ENCODE measurements at places on chromosomes 3 and 15.

GRCh38 chr3:188683032-188683521 is 488.7 kb upstream of the TPRG1 start:
- DNase-seq, result no peak

DNA sequence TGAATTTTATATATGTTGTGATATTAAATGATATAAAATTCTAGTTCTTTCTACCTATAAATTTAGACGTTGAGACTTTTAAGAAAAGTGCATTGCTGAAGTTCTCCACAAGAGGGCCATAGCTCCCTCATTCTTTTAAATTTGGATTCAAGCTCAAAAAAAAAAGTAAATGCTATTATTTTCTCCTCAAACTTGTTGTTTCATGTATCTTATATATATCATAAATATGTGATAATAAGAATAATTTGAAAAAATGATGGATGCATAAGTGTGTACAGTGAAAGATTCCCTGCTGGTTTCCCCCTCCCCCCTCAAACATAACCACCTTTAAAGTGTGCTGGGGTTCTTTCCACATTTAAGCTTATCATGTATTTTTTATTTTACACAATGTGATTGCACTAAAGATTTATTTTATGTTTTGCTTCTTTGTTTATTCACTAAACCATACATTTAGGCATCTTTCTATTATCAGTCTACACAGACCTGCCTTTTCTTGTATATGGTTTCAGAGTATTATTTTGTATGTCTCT is 769.4 kb upstream of the GOLIM4 start:
- DNase-seq, result no peak

DNA sequence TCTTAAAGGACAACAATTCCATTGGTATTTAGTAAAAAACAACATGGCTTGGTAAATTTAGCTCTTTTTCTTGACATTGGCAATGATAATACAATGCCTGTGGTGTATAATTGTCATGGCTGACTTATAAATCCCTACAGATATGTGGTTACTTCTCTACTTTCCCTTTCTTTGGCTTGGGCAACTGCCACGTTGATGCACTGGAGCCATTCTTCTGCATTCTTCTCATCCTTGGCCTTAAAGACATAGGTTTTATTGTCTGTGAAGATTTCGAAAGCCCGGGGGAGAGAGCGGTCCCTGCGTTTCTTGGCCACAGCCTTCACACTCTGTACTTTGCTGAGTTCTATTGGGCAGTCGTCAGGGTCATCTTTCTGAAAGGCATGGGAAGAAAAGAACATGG is 101.1 kb upstream of the CCNL1 start:
- DNase-seq, result no peak

DNA sequence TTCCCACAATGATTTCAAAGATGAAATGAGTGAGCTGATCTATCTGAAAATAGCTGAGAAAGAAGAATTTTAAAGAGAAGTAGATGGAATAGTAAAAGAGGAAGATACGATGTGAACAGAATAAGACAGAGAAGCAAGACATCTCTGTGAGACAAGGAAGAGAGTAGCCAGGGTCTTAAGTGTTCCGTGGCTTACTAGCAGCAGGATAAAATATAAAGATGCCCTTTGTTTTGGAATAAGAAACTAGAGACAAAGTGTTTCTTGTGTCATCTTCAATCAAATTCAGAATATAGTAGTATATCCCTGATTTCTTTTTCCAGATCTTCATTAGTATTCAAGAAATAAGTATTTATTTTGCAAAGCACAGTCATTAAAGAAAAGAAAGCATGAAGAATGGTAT is 281.0 kb upstream of the NECTIN3 start:
- DNase-seq, result no peak

DNA sequence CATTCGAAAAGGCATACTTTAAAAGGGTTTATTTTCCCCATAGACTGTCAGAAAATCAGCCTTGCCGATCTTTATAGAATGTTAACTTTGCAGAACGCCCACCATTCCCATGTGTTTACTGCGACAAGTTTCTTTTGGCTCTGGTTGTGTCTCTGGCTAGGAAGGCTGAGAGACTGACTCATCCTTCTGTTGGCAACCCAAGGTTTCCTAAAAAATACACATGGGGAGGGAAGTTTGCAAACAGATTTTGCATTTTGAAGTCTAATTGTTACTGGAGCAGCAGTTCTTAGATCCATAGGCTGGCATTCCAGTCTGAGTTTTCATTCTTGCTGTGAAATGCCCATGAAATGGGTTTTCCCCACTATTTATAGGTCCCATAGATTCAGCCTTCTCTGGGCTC is 37.9 kb upstream of the MINAR1 start:
- DNase-seq, result no peak

GRCh38 chr3:169634618-169635236 is 28.8 kb downstream of the MECOM start:
- DNase-seq, result no peak

GRCh38 chr3:12107071-12107713 is 51.5 kb downstream of the TIMP4 start:
- no peak for DNase-seq

DNA sequence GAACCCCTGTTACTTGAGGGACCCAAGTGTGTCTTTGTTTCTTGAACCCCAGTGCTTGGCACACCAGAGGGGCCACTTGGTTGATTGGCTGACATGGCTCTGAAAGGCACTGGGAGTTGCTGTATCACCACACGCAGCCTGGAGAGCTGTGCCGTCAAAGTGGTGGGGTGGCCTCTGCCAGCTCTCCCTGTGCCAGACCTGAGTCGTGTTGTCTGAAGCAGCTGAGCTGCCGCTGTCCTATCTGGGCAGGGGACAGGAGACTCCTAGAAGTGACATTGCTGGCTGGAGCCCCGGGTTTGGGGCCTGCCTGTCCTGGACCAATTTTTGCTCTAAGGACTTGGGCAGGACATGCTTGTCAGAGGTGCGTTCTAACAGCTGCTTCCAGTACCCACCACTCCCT is 5.5 kb upstream of the SNX22 start:
- no peak for DNase-seq

DNA sequence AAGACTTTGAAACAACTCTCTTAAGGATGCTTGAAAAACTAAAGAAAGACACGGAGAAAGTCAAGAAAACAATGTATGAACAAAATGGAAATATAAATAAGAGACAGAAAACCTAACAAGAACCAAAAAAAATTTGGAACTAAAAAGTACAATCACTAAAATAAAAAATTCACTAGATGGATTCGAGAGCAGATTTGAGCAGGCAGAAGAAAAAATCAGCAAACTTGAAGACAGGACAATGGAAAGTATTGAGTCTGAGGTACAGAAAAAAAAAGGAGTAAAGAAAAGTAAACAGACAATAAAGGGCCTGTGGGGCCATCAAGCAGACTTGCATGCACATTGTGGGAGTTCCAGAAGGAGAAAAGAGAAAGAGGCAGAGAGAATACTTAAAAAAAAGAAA is 13.4 kb upstream of the CDAN1 start:
- DNase-seq, result no peak

GRCh38 chr3:36172699-36173098 is 207.6 kb upstream of the STAC start:
- no peak for DNase-seq

DNA sequence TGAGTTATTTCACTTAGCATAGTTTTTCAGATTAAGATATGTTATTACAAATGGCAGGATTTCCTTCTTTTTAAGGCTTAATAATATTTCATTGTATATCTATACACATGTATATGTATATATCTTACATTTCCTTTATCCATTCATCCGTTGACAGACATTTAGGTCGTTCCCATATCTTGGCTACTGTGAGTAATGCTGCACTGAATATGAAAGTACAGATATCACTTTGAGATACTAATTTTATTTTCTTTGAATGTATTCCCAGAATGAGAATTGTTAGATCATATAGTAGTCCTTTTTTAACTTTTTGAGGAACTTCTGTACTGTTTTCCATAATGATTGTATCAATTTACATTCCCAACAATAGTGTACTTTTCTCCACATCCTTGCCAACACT is 270.4 kb downstream of the NAALADL2 start:
- no peak for DNase-seq

- no peak for DNase-seq
Observed at GRCh38 chr15:99326235-99326634, 75.0 kb downstream of the LRRC28 start.

DNA sequence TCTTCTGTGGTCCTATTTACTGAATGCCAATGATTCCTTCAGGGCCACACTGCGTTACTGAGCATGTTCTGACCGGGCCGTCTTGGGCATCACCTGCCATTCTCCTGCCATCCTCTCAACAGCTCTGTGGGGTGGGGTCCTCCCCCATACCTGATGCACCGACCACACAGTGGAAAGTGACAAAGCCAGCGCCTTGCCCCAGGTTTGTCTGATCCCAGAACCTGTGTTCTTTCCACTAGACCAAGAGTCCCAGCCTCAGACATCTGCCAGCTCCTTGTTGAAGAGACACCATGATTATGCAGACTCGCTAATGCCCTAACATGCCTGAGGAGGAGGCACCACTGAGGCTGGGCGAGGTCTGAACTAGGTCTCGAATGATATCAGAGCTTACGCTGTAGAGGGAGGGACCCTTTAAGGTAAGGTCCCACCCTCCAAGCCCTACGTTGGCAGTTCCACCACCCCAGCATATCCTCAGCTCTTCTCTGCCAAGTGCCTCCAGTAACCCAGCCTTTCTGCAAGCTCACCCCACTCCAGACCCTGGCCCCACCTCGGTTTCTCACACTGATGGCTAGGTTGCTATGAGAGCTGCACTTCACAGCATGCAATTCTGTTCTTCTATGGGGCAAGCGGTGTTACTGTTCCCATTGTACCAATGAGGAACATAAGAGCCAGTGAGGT is 29.8 kb upstream of the PLXNA1 start:
- DNase-seq, result no peak

GRCh38 chr3:10653241-10653640 is 147.9 kb upstream of the ATP2B2 start:
- DNase-seq, result no peak

DNA sequence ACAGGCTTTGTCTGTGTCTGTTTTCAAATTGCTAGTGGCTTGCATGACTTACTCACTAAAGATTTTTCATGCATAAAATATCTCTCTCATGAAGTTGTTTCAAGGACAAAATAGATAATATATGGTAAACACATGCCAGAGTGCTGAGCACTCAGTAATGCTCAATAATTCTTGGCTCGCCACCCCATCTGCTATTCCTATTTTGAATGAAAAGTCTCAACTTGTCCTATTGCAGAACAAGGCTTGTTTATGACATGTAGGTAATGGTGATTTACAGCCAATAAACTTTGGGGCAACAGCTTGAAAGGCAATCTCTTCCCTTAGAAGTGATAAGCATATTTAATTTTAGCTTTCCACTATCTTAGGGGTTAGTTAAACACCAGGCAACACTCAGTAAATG is 789.0 kb upstream of the ROBO1 start:
- no peak for DNase-seq

DNA sequence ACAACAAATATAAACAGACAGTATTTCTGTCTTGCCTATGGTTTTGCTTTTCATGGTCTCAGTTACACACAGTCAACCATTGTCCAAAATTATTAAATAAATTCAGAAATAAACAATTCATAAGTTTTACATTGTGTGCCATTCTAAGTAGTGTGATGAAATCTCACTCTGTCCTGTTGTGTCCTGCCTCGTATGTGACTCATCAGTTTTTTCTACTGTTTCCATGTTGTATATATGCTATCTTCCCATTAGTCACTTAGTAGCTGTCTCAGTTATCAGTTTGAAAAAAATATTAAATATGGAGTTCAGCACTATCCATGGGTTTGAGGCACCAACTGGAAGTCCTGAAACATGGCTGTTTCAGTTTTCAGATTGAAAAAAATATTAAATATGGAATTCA is 282.4 kb upstream of the GRM7 start:
- DNase-seq, result no peak

DNA sequence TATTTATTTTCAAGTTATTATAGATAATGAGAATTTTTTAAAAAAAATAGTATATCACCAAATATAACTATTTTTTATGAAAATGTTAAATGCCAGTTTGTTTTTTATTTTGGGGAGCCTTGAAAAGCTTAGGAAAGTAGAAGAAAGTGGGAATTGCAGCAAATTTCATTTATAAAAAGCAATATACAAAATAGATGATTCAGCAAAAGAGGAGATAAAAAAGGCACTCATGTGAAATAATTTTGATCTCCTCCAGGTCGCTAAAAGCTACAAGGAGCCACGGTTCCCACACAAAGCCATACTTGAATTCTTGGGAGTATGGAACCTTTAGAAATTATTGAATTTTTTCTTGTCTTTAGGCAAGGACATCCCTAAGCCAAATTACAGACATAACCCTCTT is 625.0 kb upstream of the SGO1 start:
- no peak for DNase-seq

DNA sequence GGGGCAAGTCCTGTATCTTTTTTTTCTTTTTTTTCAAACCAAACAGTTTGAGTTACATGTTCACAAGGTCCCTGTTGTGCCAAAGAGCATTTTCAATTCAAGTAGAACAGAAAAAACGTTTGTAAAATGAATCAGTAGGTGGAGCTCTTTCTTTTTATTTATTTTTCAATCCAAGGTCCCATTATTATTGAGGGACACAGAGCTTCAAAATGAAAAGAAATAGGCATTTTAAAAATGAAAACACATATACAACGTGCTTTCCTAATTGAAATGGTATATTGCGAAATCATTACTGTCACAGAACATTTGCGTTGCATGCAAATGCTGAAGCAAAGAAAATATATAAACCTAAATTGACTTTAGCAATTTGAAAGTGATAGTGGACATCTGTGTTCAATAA is 711.0 kb downstream of the MECOM start:
- DNase-seq, result no peak

DNA sequence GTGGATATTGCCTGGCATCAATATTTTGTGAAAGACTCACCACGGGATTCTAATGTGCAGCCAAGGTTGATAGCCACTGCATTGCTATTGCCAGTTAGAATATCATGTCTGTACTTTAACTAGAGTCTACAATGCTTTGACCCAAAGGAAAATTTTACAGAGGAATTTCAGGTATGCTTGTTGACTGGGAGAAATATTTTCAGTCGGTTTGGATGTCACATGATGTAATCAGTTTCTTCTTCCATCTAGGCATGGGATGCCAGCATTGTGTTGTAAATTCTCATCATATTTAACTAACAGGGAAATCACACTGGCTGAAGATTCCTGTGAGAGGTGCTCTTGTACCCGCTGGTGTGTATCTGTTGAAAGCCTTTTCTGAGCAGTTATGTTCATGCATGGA is 508.9 kb upstream of the ADAMTS9 start:
- DNase-seq, result no peak

- DNase-seq, result no peak
Observed at GRCh38 chr3:8978551-8978950, 15.3 kb upstream of the RAD18 start.
